GDM1 (cell line): ENCODE measurements at places on chromosomes 4 and X.
A peak's percentile ranks its signal among the peaks of the same experiment; 100 is the strongest.

GRCh38 chr4:115028682-115029410 lies 84.6 kb downstream of the NDST4 start:
- no peak for DNase-seq

- no peak for DNase-seq
Observed at GRCh38 chr4:140611854-140612253, 43.1 kb upstream of the UCP1 start.

GRCh38 chr4:176778491-176778890 lies 14.2 kb downstream of the VEGFC start:
- DNase-seq: no peak

DNA sequence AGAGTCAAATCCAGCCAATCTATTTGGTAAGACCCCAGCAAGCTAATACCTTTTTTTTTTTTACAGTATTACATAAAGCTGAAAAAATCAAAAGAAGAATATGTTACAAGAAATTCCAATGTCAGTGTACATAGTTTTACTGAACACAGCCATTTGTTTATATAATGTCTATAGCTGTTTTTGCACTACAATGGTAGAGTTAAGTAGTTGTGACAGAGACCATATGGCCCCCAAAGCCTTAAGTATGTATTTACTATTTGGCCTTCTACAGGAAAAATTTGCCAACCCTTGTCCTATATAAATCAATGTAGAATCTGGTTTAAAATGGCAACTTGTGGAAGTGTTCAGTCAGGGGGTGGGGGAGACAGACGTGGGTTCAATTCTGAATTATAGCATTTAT lies 60.7 kb downstream of the ANTXR2 start:
- DNase-seq: no peak

DNA sequence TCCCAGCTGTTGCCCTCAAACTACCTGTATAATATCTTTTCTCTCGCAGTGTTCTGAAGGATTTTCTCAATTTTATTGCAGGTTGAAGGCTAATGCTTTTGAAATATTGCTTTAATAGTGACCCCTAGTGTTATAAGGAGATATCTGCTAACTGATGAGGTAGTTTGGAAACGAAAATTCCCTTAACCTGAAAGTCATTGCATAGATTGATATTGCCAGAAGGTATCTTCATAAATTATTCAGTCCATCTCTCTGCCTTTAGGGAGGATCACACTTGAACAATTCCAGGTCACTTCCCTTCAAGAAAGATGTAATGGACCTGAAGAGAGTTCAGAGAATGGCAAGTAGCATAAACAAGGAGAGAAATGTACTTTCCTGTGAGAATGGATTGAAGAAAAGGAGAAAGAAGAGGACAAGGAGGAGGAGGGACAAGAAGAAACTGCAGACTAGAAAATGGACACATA lies 44.1 kb downstream of the TIGD4 start:
- DNase-seq: no peak

DNA sequence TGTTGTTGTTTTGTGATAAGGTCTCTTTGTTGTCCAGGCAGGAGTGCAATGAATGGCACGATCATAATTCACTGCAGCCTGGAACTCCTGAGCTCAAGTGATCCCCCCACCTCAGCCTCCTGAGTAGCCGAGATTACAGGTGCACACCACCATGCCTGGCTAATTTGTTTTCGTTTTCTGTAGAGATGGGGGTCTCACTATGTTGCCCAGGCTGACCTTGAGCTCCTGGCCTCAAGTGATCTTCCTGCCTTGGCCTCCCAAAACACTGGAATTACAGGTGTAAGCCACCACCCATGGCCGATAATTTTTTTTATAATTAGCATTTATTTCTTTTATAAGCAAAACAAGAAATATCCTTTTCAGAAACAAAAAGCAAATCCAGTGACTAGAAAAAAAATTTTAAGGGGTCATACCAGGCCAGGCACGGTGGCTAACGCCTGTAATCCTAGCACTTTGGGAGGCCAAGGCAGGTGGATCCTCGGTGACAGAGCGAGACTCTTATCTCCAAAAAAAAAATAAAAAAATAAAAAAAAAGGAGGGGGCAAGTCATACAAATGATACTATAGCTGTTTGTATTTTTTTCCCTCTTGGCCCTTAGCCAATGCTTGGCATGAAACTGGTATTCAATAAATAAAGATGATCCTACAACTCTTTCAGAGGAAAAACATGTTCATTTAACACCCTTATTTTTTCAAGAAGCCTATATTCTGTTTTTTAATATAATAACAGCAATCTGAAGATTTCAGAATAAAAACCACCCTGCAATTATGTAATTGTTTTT lies 3.4 kb downstream of the PLAC8 start:
- no peak for DNase-seq

DNA sequence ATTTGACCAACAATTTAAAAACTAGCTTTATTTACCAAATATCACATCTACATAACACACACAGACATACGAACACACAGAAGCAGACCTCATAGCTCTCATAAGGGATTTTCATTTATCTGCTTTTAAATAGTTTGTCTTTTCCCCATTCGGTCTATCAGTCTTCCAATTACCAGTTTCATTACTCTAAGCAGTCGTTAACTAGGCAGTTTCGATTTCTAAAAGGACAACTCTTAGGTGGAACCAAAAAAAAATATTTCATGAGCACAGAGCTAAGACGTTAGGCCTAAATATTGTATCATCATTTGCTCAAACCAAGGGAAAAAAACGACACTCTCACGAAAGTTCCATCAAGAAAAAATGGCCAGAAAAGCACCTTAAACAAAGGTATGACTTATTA lies 228.4 kb downstream of the SPANXN1 start:
- DNase-seq: no peak

DNA sequence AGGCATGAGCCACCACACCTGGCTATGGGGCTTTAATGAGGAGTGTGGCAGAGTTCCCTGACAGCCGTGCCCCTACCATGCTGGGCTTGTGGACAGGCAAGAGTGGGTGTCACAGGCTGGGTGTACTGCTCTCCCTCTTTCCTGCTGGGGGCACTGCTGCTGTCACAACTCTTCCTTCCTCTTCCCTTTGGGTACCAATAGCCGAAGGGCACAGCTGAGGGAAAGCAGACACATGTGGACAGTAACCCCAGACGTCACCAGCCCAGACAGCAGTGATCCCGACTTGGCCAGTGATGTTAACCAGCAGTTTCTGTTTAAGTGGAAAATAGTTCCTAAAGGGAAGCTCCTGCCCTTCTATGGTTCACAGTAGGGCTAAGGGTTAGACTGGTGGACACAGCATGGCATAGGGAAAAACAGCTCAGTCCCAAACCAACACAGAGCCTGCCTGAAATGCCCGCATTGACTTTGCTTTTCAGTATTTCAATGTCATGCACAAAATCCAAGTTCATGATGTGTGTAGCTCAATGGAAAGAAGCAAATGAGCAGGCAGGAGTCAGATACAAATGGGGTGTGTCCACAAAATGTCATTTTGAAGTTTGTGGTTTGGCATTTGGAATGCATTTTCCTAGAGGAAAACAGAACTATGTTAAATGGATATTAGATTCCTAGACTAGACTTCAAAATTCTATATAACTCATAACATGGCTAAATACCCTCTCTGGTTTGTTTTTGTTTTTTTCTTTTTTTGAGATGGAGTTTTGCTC lies 24.9 kb upstream of the DDX3X start:
- DNase-seq: no peak

GRCh38 chr4:82643994-82644733 lies 82.4 kb upstream of the TMEM150C start:
- no peak for DNase-seq

- peak; percentile 19 for DNase-seq
Observed at GRCh38 chrX:13254076-13254785, 65.6 kb downstream of the ATXN3L start.

- DNase-seq: no peak
Observed at GRCh38 chrX:129654652-129655546, at the start of gene APLN. APLN (minus strand) TSS chrX:129654956; CDS start chrX:129654630, 326 bp downstream.

DNA sequence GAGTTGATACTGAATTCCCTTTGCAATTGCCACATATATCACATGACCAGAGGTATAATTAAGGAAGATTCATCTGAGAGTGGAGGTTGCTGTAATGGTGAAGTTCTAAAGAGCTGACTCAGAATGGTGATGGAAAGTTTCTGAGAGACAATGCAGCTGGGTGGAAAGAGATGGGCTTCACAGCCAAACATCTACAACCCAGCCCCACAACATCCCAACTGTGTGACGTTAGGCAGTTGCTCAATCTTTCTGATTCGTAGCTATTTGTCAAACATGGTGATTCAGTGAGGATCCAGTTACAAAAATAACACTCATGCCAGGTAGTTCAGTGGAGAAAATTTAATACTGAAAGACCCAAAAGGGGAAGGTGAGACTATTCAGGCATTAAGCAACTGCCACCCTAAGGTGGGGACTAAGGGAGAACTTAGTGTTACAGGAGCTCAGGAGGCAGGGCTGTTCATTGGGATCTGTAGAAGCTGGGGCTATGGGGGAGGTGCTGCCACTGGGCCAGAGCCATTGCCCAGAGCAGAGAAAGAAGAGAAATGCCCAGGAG lies 6.9 kb upstream of the AFF1 start:
- DNase-seq: no peak
